ENCODE measurements at places on chromosomes 7 and 10.
A peak's percentile ranks its signal among the peaks of the same experiment; 100 is the strongest.

- no peak for DNase-seq
These were observed 89.9 kb downstream of the CRTAC1 start for GRCh38 chr10:97940534-97940933.

DNA sequence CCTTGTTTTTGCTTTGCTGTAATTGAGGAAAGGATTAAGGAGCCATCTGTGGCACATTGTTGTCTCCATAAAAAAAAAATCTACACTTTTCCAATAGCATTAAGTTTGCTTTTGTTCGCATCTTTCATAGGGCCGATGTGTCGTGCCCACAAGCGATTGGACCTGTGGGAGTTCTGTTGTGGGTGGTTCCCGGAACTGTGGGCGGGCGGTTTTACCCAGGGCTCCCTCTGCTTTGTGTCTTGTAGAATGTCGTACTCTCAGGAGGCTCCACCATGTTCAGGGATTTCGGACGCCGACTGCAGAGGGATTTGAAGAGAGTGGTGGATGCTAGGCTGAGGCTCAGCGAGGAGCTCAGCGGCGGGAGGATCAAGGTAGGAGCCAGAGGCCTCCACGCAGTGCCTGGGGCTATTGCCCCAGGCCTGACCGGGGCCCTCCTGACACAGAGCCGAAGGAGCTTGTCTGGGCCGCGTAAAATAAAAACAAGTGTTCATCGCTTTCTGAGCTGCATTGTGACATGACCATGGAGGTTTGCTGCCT is 92.4 kb downstream of the ACTR3B start:
- no peak for DNase-seq

GRCh38 chr10:5933909-5934546 is 43.3 kb downstream of the IL15RA start:
- no peak for DNase-seq

GRCh38 chr10:111035542-111035941 is 41.3 kb upstream of the ADRA2A start:
- peak; percentile 22 for DNase-seq

DNA sequence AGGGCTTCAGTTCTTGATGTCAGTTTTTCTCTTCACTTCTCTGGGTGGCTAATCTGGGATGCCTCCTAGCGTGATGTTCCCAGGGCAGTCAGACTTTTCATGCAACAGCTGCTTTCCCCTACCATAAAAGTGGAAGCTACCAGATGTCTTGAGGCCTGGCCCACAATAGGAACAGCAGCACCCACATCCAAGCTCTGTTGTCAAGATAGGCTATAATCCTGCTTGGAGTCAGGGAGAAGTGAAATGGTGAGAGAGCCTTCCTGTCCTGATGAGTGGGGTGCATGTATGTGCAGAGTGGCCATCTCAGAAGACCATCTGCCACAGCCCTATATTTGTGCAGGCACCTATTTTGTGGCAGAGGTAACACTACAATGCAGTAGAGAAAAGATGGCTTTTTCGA is 108.0 kb downstream of the HTR5A start:
- no peak for DNase-seq

GRCh38 chr10:103560886-103561285 is 67.4 kb downstream of the NEURL1 start:
- DNase-seq: no peak

- DNase-seq: no peak
These were observed 19.3 kb upstream of the SLC35G1 start for GRCh38 chr10:93874309-93875031.

GRCh38 chr7:154568346-154568745 is 434.6 kb downstream of the PAXIP1 start:
- no peak for DNase-seq

DNA sequence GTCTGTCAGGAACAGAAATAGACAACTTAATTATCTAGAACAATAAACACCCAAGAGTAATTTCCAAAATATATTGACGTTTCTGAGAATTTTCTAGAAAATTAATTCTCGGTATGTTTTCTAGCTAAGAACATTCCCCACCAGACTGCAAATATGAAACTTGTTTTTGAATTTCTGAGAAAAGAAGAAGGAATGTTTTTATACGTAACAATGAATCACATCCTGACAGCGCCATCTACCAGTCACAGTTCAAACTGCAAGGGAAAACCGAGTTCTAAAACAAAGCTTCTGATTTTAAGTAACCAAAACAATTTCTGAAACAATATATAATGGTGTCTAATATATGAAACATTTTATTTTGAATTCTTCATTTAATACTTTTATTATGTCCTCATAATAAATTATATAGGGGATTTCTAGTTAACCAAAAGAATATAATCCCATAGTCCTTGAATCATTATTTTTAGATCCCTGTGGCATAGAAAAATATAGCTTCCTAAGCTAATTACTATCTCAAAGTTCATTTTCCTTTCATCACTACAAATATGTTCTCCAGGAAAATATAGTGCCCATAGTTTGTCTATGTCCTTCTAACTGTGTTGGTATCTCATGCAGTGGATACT is 34.5 kb upstream of the MEOX2 start:
- no peak for DNase-seq

- DNase-seq: no peak
These were observed 1.4 kb upstream of the RBP3 start for GRCh38 chr10:47346581-47347302.

DNA sequence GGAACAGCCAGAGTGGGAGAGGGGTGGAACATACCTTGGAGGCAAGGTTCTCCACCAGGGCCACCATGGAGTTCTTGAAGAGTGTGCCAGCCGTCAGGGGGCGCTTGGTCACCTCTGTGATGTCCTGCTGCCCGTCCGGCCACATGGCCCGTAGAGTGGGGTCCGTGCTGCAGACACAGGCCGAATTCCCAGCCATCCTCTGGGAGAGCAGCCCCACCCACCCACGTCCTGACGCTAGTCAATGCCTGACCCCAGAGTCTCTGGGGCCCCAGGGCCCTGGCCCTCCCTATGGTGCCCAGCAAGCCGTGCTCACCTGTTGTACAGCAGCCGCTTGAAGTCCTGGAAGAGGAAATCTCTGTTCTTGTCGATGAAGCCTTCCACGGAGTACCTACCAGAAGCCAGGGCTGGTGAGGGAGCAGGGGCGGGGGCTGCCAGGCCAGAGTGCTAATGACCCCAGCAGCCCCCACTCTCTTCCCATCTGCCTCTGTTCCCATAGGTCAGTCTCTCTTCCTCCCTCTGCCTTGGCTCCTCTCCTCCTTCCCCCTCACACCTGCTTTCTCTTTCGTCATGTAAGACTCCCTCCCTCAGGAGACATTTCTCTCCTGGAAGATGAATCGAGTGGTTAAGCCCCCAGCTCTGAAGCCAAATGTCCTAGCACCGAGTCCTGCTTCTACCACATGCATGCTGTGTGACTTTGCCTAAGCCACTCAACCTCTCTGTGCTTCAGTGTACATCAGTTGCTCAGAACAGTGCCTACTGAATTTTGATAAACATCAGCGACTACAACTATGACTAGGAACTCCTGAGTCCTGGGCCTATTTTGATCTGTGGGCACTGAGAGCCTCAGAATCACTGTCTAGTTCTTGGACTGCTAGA is 11.0 kb downstream of the MYO1G start:
- DNase-seq: no peak

DNA sequence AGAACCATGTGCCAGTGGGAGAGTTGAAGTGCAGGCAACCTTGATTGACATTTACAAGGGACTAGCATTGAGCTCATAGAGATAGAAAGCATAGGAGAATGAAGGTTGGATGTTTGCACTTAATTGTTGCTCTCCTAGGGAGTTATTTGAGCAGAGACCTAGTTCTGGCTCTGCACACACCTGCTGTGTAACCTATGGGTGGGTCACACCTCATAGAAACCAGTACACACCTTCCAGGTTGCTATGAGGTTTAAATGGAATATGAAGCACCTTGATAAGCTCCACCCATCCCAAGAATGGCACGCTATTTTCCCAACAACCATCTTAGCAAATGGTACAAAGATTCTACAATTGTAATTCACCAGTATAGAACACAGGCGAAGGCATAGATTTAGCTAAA is 86.2 kb upstream of the AOAH start:
- no peak for DNase-seq

DNA sequence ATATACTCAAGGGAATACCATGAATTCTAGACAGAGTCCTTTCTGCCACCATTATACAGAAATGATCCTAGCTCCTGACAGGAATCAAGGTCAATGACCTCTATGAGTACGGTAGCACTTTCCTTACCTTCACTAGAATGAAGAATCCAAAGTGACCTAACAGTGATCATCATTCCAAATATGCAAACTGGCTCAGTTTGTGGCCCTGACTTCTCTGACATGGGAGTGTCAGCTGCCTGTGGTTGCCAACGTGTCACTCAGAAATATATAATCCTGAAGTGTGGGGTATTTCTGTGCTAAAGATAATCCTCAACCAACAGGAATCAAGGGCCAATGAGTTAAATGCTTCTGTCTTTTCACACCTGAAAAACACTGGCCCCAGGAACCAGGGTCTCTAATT is 45.7 kb downstream of the COPG2 start:
- no peak for DNase-seq

DNA sequence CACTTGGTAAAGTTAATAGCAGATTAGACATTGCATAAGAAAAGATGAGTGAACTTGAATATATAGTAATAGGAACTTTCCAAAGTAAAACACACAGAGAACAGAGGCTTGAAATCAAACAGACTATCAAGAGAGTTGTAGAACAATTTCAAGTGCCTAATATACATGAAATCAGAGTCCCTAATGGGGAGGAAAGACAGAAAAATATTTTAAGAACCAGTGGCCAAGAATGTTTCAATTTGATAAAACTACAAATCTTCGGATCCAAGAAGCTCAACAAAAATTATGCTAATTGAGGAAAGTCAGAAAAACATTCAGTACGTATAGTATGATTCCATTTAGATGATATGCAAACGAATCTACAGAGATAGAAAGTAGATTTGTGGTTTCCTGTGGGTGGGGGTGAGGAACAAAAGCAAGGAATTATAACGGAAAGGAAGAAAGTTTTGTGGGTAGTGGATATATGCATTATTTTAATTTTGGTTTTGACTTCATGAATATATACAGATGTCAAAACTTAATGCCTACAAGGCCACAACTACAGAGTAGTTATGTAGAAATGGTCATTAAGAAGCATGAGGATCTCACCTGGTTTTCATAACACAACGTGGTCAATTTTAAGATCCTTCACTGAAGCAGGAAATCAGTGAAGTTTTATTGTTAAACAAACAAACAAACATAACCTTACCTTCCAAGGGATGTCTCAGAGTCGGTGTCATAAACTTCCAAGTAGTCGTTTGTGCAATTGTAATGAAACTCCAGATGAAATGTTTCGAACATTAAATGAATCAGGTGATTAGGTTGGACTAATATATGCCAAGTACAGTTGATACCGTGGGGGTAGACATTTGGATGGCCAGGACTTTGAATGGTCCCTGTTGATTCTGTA is 62.0 kb downstream of the CUBN start:
- DNase-seq: no peak

- DNase-seq: no peak
These were observed 219.4 kb downstream of the SEMA3E start for GRCh38 chr7:83429493-83429892.

DNA sequence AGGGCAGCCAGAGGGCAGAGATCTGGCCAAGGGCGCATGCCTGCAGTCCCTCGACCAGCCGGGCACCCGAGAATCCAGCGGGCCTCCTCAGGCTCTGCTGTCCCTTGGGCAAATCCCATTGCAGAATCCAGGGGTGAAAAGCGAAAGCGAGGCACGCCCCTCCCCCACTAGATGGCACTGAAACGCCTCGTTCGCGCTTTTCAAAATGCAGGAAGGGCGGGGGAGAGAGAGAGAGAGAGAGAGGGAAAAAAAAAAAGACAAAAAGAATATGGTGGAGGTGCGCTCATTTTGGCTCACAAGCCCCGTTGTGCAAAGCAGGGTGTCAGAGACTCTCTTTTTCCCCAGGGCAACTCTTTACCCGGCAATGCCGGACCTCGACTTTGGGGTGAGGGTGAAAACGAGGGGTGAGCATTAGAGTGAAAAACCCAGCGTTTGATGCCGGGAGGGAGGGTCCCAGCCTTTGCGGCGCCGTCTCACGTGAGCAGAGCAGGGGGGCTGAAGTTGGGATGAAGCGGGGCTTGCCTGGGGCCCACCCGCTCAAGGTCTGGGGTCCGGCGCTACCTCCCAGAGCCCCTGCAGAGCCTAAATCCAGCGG is 2.5 kb upstream of the TMEM178B start:
- peak; percentile 12 for DNase-seq

DNA sequence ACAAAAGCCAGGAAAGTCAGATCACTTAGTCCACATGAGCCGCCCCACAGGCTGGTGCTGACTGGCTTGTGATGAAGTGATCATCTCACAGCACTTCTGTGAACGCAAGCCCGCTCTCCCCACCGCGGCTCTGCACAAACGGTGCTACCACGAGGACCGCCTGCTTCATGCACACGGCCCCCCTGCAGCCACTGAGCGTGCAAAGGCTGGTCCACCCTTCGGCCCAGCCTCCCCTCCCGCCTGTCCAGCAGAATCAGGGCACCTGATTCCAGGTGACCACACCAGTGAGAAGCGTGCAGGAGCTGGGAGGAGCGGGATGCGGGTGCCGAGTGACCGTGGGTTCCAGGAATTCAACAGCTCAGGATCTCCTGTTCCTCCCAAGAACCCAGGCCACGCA is 32.2 kb downstream of the MAD1L1 start:
- no peak for DNase-seq

DNA sequence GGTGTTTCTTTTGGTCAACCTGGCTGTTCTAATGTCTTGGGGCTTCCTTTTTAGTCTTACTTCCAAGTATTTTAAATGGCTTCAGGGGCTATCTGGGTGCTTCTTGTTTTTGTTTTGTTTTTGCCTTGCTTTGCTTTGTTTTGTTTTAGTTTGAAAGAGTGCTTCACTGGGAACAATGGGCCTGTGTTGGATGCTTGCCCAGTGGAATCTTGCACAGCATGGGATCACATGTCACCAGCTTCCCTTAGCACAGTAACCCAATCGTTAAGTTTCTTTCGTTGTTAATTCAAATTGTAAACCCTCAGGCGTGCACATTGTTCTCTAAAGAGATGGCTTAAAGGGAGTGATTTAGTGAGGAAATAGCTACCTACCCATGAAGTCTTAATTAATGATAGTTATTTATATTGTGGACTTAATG is 8.9 kb downstream of the COL17A1 start:
- no peak for DNase-seq

DNA sequence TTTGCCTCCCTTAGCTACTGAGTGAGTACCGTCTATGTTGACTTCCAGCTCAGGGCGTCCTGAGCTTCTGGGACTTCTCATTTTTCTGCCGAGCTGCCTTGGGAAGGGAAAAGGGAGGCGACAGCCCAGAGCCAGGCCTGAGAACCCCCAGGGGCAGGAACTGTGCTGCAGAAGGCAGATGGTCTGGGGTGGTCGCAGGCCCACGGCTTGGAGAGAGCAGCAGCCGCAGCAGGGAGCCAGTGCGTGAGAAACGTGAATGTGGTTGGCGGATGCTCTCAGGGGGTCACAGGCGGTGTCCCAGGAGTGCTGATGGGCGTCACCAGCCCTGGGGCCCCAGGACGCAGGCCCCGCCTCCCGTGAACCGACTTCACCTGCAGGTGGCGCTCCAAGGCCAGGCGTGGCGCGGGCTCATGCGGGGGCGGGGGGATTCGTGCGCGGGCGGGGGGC is 9.2 kb upstream of the PWWP2B start:
- DNase-seq: peak; percentile 95

GRCh38 chr10:122692744-122693143 is 6.9 kb downstream of the C10orf120 start:
- no peak for DNase-seq
